ENCODE measurements at places on chromosomes 3 and 15.

DNA sequence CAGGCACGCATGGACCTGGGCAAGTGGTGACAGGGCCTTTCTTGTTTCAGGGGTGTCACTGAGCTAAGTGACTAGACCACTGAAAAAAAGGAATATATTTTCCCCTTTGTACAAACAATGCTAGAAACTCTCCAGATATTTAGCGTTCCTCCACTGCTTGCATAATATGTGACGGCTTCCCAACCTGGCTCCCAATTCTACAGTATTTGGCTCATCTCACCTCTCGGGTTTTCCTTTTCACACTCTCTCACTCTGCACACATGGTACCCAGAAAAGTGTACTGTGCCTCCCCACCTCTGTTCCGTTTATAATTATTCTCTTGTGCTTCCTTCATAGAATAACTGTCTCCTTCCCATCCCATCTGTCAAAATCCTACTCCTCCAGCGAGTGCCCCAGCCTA, 140.5 kb upstream of the KLHL25 start:
- DNase-seq = no peak

DNA sequence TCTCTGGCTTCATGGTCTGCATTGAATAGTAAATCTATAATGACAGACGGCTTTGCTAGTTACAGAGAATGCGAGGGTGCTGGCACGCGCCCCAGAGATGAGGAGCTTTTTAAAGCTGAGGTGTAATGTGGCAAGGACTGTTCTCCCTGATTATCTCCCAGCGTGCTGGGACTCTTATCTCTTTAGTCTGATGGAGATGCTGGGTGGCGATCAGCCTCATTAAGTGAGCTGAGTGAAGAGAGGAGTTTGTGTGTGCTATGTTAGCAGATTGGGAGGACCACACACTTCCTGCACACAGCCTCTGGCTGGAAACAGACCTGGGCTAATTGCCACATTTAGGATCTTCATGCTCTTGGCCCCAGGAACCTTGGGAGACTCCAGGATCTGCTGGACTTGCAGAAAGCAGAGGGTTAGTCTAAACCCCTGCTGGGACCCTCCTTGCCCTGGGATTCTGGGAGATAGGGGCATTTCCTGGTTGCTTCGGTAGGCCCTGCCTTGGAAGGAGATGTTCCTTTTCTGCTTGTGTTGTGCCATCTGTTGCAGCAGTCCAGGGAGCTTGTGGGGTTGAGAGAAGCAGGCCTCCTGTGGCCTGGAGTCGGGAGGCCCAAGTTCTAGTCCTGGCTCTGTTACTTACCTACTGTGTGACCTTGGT, 15.0 kb downstream of the PDIA5 start:
- DNase-seq = peak; percentile 77

DNA sequence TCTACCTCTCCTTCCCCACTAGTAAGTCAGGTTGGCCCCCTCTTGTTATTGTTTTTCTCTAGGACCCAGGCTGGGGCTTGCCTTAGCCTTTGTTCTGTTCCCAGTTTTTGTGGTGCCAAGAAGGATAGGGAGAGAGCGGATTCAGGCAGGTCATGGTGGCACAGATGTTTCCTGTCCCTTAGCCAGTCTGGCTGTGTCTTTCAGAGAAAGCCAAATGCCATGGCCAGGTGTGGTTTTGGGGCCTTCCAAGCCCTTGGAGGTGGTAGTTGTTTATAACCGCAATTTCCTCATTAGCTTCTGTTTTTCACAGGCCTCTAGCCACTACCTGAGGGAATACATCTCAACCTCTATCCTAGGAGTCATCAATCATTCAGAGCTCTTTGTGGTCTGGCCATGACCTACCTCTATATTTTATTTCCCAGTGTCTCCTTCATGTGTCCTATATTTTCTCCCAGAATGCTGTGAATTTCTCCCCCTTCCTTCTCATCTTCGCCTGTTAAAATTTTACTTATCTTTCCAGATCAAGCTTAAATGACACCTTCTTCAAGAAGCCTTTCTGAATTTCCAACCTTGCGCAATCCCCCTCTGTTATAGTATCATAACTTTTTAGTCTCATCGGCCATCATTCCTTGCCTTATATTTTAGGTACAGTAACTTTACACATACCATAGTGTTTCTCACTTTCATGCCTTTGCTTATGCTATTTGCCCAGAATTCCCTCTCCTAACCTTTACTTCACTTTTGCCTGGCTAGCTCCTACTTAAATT, 38.2 kb downstream of the TIMP4 start:
- DNase-seq = no peak

DNA sequence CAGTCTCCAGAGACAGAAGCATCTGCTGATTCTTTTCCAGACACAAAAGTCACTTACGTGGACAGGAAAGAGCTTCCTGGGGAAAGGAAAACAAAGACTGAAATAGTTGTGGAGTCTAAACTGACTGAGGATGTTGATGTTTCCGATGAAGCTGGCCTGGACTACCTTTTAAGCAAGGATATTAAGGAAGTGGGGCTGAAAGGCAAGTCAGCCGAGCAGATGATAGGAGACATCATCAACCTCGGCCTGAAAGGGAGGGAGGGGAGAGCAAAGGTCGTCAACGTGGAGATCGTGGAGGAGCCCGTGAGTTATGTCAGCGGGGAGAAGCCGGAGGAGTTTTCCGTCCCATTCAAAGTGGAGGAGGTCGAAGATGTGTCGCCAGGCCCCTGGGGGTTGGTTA, 25.4 kb downstream of the SYNM start:
- no peak for DNase-seq

GRCh38 chr3:36707623-36708409, 56.5 kb downstream of the DCLK3 start:
- peak; percentile 6 for DNase-seq

- DNase-seq = no peak
These were observed 11.5 kb upstream of the MSL2 start for GRCh38 chr3:136207489-136208115.

- DNase-seq = no peak
These were observed 238.2 kb downstream of the TUSC7 start for GRCh38 chr3:116947809-116948208.

GRCh38 chr15:50390554-50391264, 33.5 kb upstream of the USP8 start:
- no peak for DNase-seq

DNA sequence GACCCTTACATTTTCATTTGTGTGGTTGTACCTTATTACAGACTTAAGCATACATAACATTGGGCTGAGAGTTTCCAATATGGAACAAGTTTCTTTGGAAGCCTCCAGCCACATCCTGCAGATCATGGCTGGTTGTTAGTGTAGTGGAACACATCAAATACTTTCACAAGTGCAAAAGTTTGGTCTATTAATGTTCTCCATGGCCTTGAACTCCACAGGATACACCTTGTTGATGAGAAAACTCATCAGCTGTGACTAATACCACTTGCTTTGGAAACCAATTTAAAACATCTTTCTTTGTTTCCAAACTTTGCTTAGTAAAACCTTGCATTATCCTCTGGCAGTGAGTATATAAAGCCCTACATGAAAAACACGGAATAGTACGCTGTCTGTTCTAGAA, 46.1 kb downstream of the MYZAP start:
- no peak for DNase-seq

GRCh38 chr15:86905625-86906256, 826.1 kb downstream of the AGBL1 start:
- no peak for DNase-seq

GRCh38 chr3:2790266-2790815, 319.8 kb downstream of the IL5RA start:
- no peak for DNase-seq

GRCh38 chr3:193546129-193546528, 8.6 kb downstream of the ATP13A4 start:
- no peak for DNase-seq

DNA sequence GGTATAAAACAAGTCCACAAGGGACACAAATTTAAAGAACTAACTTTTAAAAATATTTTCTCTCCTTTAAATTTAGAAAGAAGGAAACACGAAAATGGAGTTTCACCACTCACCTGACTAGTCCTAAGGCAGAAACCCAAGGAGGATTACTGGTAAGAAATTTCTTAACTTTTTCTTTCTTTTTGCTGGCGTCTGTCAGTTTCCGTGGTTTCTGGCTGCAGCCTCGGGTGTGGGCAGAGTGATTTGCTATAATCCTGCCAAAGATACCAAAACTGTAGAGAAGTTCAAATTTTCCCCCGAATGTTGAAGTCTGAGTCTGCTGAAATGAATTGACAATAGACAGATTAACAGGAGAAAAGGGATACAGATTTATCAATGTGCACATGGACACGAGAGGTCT, 843.6 kb upstream of the ALCAM start:
- DNase-seq = no peak

DNA sequence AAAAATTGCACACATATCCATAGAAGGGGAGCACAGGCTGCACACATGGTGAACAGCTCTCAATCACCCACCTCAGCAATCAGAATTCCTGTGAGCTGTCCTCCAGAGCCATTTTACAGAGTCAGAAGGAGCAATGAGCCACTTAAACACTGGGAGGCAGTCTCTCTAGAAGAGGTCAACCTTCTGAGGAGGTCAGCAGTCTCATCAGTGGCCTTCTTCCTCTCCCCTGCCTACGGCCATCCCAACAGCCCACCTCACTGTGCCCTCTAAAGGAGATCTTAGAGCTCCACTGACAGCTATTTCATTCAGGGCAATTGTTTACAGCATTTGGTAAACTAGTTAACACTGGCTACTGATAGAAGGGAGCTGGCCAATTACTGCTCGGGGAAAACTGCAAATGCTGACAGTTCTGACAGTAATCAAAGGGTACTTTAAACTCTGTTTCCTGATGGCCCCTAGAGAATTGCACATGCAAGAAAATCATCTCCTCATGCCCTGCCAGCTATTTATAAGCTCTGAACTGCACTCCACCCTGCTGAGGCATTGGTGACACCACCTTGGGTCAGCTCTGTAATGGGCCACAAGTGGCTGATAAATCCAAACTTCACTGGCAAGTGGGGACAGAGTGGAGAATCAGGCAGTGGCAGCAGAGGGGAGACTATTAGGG, 42.1 kb upstream of the TSPAN3 start:
- no peak for DNase-seq

DNA sequence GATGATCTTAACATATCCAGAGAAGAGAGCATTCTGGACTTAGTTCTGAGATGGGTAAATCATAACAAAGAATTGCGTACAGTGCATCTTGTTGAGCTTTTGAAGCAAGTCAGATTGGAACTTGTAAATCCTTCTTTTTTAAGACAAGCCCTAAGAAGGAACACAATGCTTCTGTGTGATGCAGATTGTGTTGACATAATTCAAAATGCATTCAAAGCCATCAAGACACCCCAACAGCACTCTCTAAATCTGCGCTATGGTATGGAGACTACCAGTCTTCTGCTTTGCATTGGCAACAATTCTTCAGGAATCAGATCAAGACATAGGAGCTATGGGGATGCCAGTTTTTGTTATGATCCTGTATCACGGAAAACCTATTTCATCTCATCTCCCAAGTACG, 8.6 kb downstream of the KBTBD12 start:
- no peak for DNase-seq

DNA sequence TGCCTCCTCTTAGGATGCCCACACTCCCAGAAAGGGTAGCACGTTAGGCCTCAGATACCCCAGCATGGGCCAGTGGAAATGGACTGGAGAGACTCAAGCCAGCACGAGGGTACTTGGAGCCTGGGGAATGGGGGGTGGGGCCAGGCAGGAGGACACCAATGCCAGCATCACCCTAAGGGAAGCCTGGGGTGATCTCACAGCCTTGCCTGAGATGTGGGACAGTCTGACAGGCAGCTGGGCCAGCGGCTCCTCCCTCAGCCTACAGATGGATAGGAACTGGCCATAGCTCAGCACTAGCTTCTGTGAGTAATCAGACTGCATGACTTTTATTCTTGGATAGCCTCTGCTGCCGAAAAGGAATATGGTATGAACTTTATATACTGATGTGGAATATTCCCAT, 59.6 kb upstream of the MRPS22 start:
- DNase-seq = no peak

DNA sequence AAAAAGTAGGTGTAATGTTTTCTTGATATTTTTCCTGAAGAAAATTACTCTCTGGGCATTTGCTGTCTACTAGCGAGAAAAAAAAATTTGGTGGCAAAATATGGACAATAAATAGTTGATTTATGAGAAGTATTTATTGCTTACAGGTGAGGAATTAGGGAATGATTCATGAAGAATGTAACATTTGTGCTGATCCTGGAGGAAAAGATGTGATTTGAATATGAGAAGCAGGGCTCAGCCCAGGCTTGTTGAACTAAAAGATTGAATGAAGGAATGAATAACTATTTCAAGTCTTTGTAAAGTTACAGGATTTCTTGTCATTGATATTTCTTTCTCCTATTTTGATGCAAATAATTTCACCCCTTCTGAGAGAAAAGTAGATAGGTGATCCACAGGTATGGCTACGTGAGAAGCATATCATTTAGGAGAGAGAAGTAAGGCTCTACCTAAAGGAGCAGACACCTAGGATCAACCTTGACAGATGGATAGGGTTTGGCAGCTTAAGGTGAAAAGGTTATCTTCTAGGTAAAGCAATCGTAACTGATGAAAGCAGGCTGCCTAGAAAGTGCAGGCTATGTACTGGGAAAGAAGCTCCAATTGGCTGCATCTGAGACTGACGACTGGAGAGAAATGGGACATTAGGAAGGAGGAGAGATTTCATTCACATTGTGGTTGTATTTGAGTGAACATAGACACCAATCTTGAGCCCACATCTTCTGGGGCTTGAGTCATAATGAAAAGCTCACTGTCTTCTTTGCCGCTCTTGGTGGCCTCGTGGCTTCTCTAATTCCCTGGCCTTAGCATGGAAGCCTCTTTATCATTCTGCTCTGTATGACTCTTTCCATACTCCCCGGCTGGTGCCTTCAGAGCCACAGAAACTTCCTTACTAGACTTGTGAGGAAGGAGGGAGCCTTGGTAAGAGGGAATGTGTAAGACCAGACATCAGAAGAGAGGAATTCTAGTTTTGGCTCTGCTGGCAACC, 106.5 kb downstream of the P3H2 start:
- no peak for DNase-seq

DNA sequence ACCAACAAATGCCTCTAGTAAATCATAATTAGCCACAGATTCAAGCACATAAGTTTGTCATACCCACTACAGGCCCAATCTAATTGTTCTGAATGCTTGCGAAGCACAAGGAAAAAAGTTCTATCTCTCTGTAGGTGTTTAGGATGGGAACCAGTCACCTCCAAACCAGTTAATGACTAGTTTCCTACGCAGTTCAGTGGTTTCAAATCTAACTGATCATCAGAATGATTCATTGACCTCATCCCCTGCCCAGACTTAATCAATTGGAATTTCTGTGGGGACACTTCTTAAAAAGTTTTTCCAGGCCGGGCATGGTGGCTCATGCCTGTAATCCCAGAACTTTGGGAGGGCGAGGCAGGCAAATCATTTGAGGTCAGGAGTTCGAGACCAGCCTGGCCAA, 24.3 kb upstream of the MASP1 start:
- no peak for DNase-seq

DNA sequence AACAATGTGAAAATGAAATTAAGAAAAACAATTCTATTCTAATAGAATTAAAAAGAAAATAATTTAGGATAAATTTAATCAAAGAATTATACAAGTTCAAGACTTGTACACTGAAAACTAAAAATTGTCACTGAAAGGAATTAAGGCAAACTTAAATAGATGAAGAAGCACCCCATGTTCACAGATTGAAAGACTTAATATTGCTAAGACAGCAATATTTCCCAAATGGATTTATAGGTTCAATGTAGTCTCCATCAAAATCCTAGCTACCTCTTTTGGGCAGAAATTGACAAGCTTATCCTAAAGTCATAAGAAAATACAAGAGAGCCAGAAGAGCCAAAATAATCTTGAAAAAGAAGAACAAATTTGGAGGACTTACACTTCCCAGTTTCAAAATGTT, 53.5 kb upstream of the UBE3A start:
- no peak for DNase-seq

GRCh38 chr15:59251001-59251845, 44.6 kb downstream of the LDHAL6B start:
- no peak for DNase-seq

- DNase-seq = no peak
These were observed 19.2 kb downstream of the BLOC1S6 start for GRCh38 chr15:45606413-45606812.

Measured in BE2C (cell line).